ENCODE measurements at places on chromosomes 11 and 22. TPM values are rescaled to one million over a fixed set of nuclear protein-coding genes. Genes with fewer than 3 reads are reported as not detected.

- no peak for DNase-seq
These were observed 50.5 kb upstream of the PARVG start for GRCh38 chr22:44130076-44130711.

DNA sequence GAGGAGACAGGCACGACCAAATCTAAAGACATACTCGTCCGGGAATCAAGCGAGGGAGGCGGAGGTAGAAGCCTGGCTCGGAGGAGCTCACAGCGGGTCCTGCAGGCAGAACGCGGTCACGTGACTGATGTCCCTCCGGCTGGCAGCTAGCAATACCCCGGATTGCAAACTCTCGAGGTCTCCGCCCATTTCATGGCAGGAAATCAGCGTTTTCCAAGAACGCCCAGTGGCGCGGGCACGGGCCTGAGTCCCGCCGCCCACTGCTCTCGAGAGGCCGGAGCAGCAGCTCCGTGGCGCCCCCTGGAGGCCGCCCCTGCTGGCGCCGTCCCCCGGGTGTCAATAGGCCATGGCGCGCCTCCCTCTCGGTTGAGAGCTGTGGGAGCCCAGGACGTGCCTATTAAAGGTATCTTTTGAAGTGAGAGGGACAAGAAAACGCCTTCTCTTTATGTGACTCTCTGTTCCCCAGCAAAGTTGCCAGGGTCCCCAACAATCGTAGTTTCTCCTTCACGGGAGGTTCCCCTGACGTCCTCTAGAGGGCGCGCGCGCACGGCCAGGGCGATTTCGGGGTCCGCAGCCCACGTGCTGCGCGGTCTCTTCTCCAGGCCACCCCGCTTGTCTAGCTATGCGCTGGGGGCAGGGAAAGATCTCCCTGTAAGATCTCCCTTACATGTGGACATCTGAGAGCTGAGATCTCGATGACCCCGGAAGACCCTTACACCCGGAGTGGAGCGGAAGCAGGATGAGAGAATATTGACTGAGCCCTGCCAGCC is 37.3 kb upstream of the RBFOX2 start:
- peak; percentile 67 for DNase-seq

- peak; percentile 43 for DNase-seq
These were observed 20.3 kb upstream of the PARVA start for GRCh38 chr11:12356944-12357655.

Gene C22orf42
- total RNA-seq: not detected

DNA sequence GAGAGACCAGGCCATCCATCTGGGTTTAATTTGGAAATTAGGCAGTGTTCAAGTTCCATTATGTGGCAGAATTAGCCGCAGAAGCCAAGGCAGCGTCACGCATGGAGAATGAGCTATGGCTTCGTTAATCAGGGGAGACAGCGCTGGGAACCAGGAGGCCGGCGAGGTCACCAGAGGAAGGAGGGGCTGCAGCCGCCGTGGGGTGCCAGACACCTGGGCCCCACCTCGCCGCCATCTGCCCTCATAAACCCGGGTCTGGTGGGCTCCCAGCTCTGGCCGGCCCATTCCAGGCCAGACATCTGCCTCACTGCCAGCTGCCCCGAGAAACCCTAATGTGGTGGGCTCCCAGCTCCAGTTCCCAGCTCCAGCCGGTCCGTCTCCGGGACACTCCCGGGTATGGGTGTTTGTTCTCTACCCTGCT is 676.9 kb downstream of the BRD1 start:
- DNase-seq: no peak

Gene DRD4
- total RNA-seq: 0.49 TPM

Gene DEFB131B
- not detected for total RNA-seq

GRCh38 chr11:72139500-72139899 is 4.0 kb downstream of the FOLR3 start:
- DNase-seq: no peak

DNA sequence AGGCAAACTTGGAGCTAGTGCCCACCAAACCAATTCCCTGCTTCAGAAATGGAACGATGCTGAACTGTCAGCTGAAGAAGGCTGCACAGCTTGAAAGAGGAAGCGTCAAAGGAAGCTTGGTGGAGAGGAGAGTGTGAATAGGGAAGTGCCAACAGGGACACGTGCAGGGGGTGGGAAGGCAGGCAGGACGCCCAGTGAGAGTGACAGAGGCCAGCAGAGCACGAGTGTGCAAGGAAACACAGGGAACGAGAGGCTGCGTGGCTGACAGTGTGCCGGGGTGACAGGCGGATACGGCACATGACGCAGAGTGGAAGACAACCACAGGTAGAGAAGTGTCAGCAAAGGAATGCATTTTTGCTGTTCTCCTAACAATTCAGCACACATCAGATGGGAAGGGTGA is 196.4 kb downstream of the LARGE1 start:
- DNase-seq: no peak

DNA sequence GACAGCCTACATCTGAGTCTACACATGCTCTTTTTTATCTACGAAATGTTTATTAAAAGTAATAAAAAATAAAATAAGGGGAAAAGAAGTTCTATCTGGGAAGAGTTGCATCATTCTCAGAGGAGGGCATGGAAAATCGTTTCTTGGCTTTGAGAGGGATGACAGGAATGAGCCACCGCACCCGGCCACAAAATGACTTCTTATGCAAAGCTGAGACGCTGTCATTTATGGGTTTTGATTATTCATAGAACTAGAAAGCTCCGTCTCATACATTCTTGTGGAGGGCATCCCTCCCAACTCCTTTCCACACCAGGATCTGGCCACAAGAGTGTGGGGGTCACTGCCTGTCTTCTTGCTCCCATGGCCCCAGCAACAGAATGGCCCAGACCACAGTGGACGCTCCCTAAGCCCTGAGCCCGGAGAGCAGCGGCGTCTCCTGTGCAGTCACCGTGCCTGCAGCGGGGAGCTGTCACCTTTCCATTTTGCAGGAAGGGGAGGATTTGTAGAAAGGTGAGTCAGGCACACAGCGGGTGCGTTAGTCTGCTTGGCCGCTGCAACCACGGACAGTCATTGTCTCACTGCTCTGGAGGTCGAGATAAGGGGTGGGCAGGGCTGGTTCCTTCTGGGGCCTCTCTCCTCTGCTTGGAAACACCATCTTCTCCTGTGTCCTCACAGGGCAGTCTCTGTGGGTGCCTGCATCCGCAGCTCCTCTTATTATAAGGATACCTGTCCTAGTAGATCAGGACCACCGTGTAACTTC is 1388.7 kb downstream of the BRD1 start:
- no peak for DNase-seq

DNA sequence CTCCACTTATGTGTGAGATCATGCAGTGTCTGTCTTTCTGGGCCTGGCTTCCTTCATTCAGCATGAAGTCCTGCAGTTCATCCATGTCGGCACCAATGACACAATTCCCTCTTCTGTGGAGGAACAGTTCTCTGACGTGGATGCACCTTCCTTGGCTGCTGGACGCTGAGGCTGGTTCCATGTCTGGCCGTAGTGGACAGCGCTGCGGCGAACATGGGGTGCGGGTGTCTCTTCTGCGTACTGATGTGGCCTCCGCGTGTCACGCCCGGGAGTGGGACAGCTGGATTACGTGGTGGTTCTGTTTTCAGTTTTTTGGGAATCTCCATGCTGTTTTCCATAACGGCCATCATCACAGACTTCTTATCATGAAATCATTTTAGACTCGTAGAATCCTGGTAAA is 16.9 kb upstream of the MUC2 start:
- no peak for DNase-seq

Gene MS4A13
- total RNA-seq: not detected

DNA sequence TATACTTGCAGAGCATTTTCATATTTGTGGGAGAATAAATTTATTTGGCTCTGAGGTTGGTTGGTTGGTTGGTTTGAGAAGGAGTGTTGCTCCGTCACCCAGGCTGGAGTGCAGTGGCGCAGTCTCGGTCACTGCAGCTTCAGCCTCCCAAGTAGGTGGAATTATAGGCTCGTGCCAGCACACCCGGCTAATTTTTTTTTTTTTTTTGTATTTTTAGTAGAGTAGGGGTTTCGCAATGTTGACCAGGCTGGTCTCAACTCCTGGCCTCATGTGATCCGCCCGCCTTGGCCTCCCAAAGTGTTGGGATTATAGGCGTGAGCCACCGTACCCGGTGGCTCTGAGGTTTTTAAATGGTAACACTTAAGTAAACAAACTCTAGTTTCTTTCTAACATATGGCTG is 161.1 kb downstream of the TEAD1 start:
- no peak for DNase-seq

Gene APBB1
- total RNA-seq: 62.8 TPM

Gene GLYATL2
- not detected for total RNA-seq

Gene SCGB1C1
- 2.1 TPM for total RNA-seq

Gene APOBEC3H
- total RNA-seq: 14.6 TPM

Gene CALCA
- not detected for total RNA-seq

DNA sequence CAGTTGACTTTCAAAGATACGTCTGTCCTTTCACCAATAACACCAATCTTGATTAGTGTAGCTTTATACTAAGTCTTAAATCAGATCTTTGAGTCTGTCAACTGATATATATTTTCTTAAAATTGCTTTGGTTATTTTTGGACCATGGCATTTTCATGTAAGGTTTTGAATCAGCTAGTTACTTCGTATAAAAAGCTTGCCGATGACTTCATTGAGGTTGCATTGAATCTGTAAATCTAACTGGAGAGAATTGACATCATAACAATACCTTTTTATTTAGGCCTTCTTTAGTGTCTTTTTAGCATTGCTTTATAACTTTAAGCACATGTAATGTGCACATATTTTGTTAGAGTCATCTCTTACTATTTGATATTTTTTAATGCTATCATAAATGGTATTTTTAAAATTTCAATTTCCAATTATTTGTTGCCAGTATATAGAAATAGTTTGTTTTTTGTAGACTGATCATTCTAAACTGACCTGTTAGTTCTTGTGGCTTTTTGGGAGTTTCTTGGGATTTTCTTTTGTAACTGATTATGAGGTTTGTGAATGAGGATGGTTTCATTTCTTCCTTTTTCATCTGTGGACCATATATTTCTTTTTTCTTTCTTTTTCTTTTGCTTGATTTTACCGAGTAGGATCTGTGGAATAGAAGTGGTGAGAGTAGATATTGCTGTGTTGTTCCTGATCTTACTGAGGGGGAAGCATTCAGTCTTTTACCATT is 61.4 kb downstream of the DDX10 start:
- no peak for DNase-seq

Gene OR2AT4
- total RNA-seq: not detected

DNA sequence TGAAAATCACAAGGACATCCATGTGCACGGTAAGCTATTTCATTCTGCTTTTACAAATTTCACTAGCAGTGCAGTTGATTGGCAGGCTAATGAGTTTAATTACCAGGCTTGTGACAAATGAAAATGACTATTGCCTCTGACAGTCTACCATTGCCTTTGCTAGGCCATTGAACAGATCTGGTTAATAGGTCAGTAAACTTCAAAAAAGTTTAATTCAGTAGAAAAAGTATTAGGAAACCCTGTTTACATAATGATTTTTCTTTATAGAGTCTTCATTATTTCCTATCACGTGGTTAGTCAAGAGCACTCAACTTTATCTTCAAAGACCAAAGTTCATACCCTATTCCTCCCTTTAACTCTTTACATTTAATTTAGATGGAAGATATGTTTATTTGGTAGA is 77.0 kb downstream of the PRMT3 start:
- no peak for DNase-seq

Gene KCNJ5
- total RNA-seq: 0.15 TPM

DNA sequence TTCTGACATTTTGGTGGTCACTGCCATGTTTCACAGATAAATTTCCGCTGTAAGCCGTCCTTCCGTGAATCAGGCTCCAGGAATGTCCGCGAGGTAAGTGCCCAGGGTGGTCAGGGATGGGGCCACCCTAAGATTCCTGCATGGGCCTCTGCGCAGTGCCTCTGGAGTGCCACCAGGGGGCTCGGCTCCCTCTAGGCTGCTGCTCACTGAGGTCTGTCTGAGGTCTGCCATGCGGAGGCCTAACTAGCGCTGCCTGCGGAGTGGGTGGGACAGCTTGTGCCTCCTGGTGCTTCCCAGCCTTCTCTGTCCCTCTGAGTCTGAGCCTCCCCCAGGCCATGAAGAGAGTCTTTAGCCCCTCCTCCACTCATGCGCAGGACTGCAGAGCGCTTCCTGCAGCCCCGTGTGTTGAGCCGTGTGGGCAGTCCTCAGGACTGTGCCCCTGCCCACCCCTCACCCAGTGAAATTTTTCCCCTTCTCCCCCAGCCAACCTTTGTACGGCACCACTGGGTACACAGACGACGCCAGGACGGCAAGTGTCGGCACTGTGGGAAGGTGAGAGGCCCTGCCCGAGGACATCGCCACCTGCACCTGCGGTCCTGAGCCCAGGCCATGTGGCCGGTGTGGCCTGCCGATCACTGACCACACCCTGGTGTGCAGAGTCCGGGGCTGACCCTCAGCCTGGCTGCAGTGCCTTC is 11.9 kb upstream of the MDK start:
- DNase-seq: no peak

GRCh38 chr11:846496-847098 is 3.9 kb downstream of the TSPAN4 start:
- DNase-seq: no peak

- no peak for DNase-seq
These were observed 976.9 kb upstream of the TENM4 start for GRCh38 chr11:80417681-80418080.

Gene OR2D2
- total RNA-seq: not detected

GRCh38 chr11:35932681-35933319 is 11.1 kb upstream of the LDLRAD3 start:
- DNase-seq: no peak

DNA sequence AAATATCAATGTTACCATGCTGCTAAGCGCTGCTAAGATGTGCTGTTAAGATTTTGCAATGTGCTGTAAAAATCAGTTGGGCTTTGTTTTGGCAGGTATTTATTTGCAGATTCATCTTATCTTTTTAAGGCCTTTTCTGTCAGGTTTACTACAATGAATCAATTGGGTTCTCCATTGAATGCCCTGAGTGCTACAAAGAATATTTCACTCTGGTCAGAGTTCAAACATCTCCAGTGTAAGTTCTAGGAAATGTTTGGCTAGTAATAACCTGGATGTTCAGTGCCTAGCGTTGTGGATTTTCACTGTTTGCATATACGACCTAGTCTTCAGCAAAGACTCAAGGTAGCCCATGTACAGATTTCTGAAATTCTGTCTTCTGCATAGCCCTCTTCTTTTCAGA is 36.0 kb downstream of the RSF1 start:
- no peak for DNase-seq

Gene TH
- not detected for total RNA-seq

DNA sequence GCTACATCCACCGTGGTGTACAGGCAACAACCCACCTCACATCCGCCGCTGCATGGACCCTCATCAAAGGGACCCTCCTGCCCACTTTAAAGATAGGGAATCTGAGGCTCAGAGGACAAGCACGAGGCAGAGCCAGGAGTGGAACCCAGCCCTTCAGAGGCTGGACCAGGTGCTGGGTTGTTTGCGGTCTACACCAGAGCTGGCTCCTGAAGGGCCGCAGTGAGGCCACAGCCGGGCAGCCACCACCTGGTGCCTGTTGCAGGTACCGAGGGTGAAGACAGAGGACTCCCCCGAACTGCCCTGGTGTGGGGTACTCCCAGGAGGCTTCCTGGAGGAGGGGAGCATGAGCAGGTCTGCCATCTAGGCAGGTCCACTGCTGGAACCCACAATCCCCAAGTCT is 78.8 kb downstream of the DHCR7 start:
- DNase-seq: no peak

GRCh38 chr11:43699870-43700269 is 19.3 kb downstream of the HSD17B12 start:
- no peak for DNase-seq

Gene OR52D1
- not detected for total RNA-seq

Gene SLC25A18
- not detected for total RNA-seq

Gene SPDYC
- not detected for total RNA-seq

Gene AHNAK
- 740 TPM for total RNA-seq

Data from natural killer cell (primary cell).